Gastroesophageal sphincter (tissue), 4 donors: ENCODE measurements at places on chromosomes 2 and 18. TPM values are rescaled to one million over a fixed set of nuclear protein-coding genes. Genes with fewer than 3 reads are reported as not detected.

The PFN4 gene
- total RNA-seq, result not detected

The EFEMP1 gene
- total RNA-seq, result 70.5 TPM

The KIF5C gene
- total RNA-seq, result 3.3 TPM

The ASPRV1 gene
- total RNA-seq, result 1.2 TPM

The MARCHF4 gene
- not detected for total RNA-seq

The GAL3ST2 gene
- not detected for total RNA-seq

DNA sequence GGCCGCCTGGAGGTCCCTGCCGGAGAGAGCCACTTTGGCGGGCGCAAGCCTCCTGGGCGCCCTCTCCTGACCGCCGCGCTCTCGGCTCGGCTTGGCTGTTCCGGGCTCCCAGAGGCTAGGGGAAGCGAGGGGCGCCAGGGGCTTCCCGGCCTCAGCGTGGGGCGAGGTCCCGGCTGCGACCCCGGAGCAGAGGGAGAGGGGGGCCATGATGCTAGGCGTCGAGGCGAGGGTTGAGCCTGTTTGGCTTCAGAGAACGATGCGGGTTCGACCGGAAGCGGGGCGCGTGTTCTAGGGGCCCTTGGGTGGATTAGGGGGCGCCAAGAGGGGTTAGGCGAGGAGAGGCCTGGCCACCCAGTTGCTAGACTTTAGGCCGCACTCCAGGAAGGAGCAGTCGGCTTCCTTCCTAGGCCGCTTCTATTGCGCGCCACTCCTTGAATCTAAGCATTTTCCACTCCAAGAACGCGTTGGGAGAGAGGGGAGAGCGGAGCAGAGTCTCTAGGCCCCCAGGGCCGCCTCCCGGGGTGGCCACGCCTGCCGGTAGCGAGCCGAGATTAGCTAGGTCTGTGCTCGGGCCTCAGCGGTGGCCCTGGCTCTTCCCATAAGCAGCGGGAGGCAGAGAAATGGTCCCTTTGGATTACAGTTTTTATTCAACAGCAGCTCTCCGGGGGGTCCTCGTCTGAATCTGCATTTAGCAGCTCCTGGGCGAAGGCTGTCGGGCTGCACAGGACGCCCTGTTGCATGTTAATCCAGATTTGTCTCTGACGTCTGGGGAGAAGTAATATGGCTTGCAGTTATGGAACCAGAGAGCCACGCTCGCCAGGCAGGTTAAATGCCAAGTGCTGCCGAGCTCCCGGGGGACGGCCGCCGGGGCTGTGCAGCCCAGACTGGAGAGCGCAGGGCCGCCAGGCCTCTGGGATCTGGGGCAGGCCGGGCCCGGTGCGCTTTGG, 11.3 kb downstream of the MEIS1 start:
- ATAC-seq, result peak; percentile 59

GRCh38 chr2:191428141-191428540, 182.9 kb downstream of the MYO1B start:
- no peak for ATAC-seq

GRCh38 chr2:53784436-53784835, 2.3 kb downstream of the ASB3 start:
- ATAC-seq, result no peak

GRCh38 chr2:103496850-103497249, 735.0 kb downstream of the TMEM182 start:
- ATAC-seq, result no peak

DNA sequence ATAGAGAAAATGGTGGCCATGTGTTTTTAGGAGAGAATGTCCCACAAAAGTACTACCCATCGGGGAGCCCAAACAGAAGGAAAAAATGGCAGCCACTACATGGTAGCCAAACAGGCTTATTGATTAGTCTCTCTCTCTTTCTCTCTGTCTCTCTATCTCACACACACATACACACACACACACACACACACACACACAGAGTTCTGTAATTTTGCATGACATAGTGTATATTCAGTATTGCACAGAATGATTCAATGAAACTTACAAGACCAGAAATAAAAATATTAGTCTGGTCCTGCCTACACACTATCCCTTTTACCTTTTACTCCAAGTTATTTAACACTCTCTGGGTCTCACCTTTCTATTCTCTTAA, 124.8 kb upstream of the SLC39A10 start:
- no peak for ATAC-seq

GRCh38 chr2:67612576-67613042, 215.5 kb downstream of the ETAA1 start:
- ATAC-seq, result peak; percentile 39

DNA sequence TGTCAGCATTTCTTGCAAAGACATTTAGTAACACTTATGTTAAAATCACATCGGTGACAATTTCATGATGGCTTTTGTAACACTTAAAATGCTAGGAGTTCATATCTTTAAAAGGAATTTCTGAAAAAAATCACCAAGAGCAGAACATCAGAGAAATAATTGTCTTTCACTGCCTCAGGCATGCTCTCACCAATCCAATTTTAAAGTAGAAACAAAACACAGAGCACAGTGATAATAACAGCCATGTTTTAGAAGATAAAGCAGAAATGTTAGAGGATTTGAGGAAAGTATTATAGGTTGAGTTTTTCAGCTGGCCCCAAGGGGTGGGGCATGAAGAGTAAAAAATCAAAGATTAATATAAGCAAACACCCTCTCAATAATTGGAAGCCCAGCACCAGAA, 1037.6 kb downstream of the DSC3 start:
- no peak for ATAC-seq

DNA sequence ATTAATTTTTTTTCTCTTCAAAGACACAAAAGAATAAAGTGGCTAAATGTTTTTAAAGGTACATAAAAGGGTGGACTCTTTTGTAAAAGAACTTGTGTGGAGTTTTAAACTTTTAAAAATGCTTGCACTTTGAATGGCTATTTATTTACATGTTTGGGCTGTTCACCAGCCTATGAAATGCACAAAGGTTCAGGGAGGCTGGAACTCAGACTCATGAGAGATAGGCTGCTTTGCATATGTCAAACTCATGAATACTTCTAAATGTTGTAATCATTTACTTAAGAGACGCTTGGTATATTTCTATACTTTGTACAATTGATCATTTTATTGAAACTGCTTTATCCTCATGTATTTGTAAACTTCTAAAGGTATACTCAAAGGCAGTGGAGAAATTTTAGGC, 79.9 kb downstream of the ZEB2 start:
- ATAC-seq, result no peak

GRCh38 chr18:62797329-62797728, 82.0 kb downstream of the PHLPP1 start:
- ATAC-seq, result no peak

DNA sequence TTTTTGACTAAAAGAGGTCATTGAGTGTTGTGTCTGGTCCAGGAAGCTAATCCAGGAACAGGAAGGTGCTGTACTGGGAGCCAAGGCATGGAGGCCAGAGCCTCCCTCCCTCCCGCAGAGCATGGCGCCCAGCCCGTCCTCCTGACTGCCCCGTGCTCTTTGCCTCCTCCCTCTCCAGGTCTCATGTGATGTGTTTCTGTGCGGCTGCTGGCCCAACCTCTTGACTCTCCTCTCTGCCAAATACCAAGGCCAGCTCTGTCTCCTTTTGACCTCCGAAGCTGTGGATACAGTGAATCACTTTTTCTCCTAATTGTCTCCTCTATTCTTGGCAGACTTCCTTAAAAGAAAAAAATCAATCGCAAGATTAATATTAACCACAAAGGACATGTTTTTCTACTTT, 284.1 kb downstream of the PHLPP1 start:
- peak; percentile 95 for ATAC-seq
